ENCODE measurements at places on chromosomes 3 and 15.

GRCh38 chr3:136637176-136637575 lies 115.0 kb downstream of the STAG1 start:
- DNase-seq = no peak

- no peak for DNase-seq
These were observed 99.0 kb upstream of the MEF2A start for GRCh38 chr15:99466701-99467337.

GRCh38 chr3:194885766-194886165 lies 200.1 kb downstream of the FAM43A start:
- DNase-seq = no peak

DNA sequence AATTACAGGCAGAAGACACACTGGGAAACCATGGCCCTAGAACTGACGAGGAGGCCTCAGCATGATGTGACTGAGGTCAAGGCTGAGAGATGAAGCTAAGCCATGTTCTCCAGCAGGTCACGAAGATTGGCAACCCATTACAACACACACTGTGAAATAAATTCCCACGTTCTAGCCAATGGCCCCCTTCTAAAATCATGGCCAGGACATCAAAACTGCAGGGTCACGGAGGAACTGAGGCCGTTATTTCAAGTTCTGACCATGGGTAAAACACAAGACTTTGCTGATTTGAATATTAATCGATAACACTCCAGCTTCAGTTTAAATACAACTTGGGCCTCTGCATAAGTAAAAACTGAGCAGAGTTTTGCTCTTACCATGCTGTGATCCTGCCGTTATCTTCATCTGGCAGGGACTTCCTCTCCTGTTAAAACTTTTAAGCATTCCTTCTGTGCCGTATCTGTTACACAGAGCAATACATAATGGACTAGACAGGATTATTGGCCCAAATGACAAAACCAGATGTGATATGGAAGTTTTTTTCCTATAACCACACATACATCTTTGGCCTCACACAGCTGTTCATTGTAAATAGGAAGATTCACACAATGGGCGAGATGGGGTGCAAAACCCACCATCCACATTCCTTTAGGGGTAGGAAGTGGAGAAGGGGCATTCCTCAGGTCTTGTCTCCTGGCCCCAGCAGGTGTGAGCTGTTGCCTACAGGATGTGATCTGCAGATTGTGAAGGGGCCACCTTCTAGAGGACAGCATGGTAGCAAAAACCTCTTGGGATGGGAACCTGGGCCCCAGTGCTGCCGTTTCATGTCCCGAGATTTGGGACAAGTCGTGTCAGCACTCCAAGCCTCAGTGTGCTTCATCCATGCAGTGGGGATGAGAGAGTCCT lies 207.4 kb downstream of the OPA1 start:
- DNase-seq = no peak

DNA sequence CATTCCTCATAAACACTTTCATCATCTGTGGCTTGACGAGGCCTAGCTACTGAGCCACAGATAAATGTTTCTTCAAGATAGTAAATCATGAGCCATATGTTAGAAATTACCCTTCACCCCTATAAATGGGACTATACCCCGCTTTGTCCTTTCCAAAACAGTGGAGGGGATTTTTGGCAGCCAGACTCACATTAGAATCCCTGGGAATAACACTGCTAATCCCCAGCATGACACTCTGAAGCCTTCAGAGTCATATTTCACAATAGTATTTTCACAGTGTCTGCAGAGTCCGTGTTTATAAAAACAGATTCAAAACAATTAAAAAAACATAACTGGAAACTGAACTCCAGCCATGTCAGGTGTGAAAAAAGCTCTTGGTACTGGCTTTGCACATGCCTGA lies 271.6 kb downstream of the ERC2 start:
- DNase-seq = no peak

DNA sequence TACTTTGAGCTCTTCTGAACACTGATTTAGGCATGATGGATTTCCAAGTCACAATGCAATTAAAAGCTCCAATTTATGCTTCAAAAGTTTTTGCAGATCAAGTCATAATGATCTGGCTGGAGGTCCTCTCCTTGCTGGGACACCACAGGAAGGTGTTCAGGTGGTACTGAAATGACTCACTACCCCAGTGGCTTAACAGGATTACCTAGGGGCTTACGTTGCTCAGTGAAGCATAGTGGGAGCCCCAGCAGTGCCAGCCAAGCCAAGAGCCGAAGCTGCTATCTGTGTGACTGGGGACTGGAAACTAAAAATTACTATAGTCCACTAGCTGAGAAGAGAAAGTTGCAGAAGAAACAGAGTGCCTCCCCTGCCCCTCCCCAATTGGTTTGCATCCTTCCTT lies 110.1 kb upstream of the LPP start:
- DNase-seq = no peak

GRCh38 chr3:143146486-143147274 lies 27.1 kb downstream of the CHST2 start:
- DNase-seq = no peak

GRCh38 chr3:162769564-162769963 lies 1273.0 kb downstream of the OTOL1 start:
- no peak for DNase-seq

- DNase-seq = no peak
These were observed 520.1 kb downstream of the NTRK3 start for GRCh38 chr15:87736401-87736800.

GRCh38 chr3:82087958-82088357 lies 326.5 kb upstream of the GBE1 start:
- DNase-seq = no peak

GRCh38 chr3:30893678-30894325 lies 659 bp downstream of the GADL1 start:
- DNase-seq = no peak

DNA sequence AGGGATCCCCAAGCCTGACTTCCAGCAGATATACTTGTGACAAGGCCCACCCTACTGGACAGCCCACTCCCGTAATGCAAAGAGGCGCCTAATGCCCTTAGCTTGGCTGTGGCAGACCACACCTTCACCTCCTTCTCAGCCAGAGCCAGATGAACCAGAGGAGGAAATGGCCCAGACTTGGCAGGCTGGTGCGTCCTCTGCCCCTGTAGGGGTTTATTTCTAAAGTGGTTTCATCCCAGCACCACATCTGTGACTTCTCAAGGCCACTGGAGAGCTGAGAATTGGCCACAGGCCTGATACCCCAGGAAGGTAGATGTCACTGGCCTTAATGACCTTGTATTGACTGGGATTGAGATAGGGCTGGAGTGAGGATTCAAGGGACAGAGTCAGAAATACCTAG lies 29.5 kb downstream of the BOC start:
- no peak for DNase-seq

GRCh38 chr3:131540821-131541220 lies 38.0 kb upstream of the MRPL3 start:
- no peak for DNase-seq

GRCh38 chr15:68425428-68426060 lies 6.4 kb downstream of the ITGA11 start:
- no peak for DNase-seq
